ENCODE measurements at places on chromosomes 5 and 9. TPM values are rescaled to one million over a fixed set of nuclear protein-coding genes. Genes with fewer than 3 reads are reported as not detected.
A peak's percentile ranks its signal among the peaks of the same experiment; 100 is the strongest.

DNA sequence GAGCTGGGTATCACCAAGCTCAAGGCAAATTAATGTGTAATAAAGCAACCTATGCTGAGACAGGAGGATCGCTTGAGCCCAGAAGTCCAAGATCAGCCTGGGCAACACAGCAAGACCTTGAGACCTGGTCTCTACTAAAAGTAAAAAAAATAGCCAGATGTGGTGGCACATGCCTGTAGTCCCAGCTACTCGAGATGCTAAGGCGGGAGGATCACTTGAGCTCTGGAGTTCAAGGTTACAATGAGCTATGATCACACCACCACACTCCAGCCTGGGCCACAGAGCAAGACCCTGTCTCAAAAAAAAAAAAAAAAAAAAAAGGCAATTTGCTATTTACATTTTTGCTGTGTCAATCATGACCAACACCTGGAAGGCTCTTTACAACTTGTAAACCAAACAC lies 5.2 kb downstream of the STRBP start:
- no peak for DNase-seq

GRCh38 chr5:1529498-1529897 lies 5.7 kb upstream of the LPCAT1 start:
- DNase-seq = no peak

DNA sequence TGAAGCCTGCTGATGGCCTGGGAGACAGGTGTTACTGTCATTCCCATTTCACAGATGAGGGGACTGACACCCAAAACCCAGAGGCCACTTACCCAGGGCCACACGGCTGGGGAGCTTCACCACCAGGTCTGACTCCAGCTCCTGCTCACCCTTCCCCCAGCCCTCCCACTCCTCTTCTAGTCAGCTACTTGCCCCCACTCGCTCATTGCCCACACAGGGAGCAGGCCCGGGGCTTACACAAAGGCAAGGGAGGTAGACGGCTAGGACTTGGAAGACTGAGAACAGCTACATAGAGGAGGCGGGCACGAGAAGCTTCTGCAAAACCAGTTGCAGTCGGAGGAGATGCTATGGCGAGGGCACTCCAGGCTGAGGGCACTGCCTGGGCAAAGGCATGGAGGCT lies 21.3 kb downstream of the LMX1B start:
- DNase-seq = no peak

DNA sequence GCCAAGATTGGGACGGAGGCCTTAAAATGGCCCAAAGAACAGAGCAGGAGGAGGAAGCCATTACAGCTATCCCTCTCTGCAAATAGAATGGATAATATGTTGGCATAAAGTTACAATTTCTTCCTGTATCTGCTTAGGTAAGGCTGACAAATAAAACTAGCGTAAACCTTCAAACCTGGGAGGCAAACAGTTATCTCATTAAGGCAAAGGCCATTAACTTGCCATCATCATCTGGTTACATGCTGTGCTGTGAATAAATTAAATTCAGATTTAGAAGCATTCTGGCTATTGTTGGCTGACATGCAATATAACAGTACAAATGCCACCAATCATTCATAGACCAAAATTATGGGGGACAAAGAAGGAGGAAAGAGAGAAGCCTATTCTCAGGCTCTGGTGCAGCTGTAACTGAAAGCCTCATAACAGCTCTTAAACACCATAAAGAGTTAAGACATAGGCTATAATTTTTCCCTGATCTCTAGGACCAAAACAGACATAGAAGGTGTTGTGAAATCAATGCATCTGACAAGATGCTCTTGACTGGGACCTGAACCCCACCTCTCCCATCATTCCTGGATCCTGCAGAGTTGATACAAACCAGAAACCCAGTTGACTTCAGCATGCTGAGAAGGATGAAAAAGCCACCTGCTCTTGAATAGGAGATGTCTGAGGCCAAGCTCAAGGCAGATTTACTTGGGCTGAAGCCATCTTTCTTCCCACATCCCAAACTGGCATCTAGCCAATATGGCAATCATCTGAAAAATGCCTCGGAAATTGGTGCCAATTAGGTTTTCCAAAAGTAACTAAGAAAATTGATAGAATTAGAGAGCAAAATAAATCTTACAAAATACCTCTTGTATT lies 62.5 kb downstream of the PLCXD3 start:
- DNase-seq = no peak

DNA sequence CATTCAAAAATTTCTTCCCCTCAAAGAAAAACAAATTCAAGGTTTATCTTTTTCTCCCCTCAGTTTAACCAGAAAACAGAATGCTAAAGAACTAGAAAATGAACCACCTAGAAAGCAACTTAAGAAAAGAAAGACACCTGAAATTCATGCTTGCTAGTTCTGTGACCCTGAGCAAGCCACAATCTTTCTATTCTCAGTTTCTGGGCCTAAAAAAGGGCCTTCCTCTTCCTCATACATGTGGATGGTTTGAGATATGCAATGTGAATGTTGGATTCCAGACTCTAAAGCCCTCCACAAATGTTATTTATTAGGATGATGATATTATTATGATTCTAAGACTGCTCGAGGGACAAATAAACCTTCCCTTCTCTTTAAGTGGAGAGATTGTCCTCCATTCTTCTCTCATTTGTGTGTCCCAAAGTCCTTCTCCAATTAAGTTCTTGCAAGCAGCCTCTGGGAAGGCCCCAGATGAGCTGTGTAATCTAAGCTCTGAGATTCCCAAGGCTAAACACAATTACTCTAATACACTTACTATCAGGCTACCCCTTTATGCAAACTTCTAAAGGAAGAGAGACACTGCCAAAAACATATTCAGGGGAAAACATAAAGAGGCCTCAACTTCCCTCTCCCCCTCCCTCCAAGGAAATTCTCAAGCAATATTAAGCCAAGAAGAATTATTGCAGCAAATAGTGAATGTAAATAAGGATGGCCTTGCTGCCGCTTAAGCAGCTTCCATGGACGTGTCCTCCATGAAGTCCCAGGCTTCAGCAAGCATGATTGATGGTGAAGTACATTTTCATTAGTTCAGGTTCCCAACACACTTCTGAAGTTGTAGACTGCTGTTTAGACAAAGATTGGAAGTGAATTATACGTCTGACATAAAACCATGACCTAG lies 80.2 kb downstream of the PRKACG start:
- DNase-seq = no peak

DNA sequence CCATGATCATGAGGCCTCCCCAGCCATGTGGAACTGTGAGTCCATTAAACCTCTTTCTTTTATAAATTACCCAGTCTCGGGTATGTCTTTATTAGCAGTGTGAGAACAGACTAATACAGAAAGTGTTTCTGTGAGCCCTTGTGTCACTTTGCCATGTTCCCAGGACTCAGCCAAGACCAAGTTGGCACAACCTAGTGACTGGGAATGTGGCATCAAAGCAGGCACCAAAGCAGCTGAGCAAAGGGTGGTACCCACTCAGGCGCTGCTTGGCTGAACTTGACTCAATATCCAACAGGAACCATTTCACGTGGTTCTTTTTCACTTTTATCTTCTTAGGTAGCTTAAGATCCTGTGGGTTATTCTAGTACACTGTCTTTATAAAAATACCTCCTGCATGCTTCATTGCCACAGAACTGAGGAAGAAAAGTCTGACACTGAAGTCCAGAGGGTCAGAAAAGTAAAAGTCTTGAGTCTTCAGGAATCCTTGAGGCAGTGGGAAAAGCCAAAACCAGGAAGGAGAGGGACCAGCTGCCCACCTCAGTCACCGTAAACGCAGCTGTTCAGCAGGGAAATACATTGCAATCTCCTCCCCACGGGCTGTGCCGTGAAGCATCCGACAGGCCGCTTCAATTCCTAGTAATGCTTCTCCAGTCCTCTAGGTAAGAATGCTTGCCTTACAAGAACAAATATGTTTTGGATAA lies 90.5 kb upstream of the RETREG1 start:
- DNase-seq = no peak

GRCh38 chr5:176653401-176654385 lies 6.4 kb downstream of the TSPAN17 start:
- DNase-seq = no peak

DNA sequence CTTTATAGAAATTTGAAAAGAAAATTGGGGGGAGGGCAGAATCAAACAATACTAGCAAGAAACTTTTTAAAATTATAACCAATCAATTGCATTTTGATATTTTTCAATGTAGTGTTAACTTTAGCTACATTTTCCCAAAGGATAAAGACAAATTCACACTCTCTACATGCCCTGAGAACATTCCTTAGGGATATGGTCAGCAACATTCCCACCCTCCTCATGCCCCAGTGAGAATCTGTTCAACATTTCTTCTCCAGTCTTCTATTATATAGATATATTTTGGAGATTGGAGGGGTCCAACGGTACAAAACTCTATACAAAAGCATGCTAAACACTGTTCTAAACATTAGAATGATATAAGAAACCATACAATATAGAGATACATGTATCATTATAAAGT lies 11.6 kb upstream of the PRR16 start:
- no peak for DNase-seq

DNA sequence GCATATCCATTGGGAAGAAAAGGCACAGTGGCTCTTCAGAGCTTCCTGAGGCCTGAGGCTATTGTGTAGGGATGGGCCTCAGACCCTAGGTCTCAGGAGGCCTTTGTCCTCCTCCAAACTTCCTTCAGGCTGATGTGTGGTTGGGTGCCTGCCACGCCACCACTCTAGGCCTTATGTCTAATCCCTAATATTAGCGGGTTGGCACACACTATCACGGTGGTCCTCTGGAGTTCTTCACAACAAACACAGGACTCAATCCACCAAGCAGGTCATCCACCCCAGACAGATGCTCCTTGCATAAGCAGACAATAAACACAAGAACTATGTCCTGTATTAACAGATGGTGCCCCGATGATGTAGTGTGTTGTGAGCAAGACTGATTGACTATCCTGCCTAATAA lies 31.0 kb upstream of the FSTL4 start:
- no peak for DNase-seq

DNA sequence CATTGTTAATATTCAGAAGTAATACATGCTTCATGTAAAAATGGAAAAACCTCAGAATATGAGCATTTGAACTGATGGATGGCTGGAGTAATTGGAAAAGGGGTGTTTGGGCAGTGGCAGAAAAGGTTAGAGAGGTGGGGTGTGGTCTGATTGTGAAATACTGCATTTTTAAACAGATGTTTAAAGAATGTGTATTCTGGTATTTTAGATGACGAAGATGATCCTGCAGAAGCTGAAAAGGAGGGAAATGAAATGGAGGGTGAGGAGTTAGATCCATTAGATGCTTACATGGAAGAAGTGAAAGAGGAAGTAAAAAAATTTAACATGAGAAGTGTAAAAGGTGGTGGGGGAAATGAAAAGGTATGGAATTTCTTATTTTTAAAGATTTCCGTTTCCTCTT lies 18.8 kb downstream of the DDX46 start:
- no peak for DNase-seq

DNA sequence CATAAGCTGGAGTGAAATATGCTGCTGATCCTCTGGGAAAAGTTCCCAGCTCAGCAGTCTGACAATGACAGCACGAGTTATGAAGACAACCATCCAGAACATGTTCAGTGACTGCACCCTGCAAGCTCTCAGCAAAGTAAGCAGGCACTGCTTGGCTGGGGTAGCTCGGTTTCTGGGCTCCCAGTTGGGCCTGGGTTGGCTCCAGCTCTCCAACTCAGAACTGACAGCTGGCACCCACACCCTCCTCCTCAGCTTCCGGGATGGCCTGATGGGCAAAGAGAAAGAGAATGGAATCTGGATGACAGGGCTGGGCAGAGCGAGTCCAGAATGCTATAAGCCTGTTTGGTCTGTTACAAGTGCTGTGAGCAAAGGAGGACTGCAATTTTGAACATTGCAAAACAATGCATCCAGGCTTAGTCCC lies 185.0 kb downstream of the CSNK1G3 start:
- DNase-seq = peak; percentile 59

- DNase-seq = peak; percentile 78
These were observed 826 bp downstream of the PAIP1 start for GRCh38 chr5:43555895-43556606.

- DNase-seq = no peak
These were observed 290.3 kb downstream of the NSG2 start for GRCh38 chr5:174335682-174336364.

- DNase-seq = no peak
These were observed 164.0 kb downstream of the ARHGAP26 start for GRCh38 chr5:142934051-142934762.

GRCh38 chr9:81474125-81474524 lies 215.2 kb downstream of the TLE1 start:
- no peak for DNase-seq

DNA sequence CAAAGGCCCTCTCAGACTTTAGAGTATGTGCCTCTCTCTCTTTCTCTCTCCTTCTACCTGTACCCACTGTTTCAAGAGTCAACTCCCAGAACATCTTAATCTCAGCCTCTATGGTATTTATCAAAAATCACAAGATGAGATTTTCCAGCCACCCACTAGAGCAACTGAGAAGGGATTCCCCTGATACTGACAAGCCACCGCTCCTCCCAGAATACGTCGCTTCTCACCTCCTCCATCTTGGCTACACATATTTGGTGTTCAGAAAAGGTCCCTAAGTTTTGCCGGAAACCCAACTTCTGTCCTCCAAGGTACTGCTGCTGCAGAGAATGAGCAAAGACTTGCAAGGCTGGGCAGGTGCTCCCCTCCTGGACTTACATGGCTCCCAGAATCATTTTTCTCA lies 6.1 kb downstream of the GARIN3 start:
- no peak for DNase-seq

DNA sequence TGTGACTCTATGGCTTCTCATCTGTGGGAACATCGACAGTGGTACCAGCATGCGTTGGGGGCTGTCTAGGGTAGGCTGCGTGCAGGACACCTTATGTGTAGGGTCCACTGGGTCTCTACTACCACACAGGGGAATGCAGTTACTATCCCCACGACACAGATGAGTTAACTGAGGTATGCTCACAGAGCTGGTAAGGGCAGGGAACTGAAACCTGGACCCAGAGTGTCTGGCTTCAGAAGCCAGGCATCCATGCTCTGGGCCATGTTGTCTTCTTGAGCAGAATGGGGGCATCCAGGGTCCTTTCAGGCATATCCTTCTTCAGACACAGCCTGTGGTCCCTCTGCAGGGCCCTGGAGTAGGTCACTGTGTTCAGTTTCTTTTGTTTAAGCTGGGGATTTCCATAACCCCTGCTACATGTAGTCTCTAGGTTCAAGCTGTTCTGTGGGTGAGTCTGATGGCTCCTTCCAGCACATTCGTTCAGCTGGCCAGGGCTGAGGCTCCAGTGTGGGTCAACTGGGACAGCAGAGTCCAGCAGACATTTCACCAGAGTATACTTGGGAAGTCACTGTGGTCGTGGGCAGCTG lies 148.8 kb downstream of the GADD45G start:
- DNase-seq = no peak

DNA sequence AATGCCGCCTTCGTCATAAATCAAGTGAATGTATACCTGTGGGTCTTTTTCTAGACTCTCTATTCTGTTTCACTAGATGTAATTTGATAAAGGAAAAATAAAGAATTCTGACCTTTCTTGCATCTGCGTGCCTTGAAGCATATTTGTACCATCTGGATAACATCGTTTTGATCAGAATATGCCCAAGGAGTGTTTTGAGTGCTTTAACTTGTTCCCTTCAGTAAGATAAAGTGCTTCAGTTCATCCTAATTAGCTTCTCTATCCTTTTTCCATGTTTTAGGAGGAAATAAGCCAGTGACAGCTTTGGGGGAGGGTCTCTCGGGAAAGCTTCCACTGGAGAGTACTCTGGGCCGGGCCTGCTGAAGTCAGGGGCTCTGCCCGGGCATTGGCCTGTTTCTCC lies 113.5 kb upstream of the DAP start:
- DNase-seq = no peak

GRCh38 chr5:130692770-130693169 lies 472.3 kb downstream of the HINT1 start:
- DNase-seq = no peak

The PDE6A gene
- total RNA-seq = 0.12 TPM

The LCP2 gene
- total RNA-seq = 6.0 TPM

The NPR3 gene
- 2.2 TPM for total RNA-seq

The PLAC8L1 gene
- not detected for total RNA-seq

The PFN3 gene
- not detected for total RNA-seq

The BAAT gene
- 0.15 TPM for total RNA-seq

The MYOZ3 gene
- total RNA-seq = 29.7 TPM

Measured in psoas muscle (tissue), 8 donors.